ENCODE measurements at places on chromosomes 7 and 10.

- no peak for DNase-seq
These were observed 110.1 kb downstream of the TPST1 start for GRCh38 chr7:66315192-66315591.

GRCh38 chr10:125160856-125161706, 718 bp upstream of the CTBP2 start:
- DNase-seq = peak; percentile 93

DNA sequence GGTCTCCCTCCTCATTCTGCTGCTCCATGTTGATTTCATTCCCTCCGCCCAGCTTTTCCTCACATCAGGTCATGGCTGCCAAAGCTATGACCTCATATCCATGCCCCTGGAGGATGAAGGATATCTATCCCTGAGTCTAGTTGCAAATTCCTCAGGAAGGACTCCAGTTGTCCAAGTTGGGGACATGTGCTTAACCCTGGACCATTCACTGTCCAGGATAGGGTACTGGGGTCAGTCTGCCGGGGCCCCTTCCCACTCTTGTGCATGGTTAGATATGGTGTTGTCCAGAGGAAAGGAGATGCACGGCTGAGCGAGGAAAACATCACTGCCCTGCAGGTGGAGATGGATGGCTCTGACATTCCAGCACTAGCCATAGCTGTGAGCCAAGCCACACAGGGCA, 51.9 kb upstream of the COMTD1 start:
- DNase-seq = no peak

DNA sequence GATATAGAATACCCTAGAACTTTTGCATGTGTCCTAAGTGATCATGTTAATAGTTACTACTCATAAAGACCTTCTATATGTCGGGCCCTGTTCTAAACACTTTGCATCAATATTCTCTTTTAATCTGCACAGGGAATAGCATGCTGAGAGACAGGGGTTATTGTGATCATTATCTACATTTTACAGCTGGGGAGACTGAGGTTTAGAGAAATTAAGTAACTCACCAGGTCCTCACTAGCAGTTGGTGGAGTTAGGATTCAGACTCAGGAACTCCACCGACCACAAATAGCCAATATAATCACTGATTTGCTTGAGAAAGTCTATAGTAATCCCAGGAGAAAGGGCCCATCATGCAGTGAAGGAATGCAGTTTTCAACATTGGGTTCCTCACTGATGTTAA, 111.2 kb upstream of the ADO start:
- DNase-seq = no peak

GRCh38 chr10:131277969-131278368, 33.6 kb downstream of the TCERG1L start:
- DNase-seq = no peak

Measured in sigmoid colon (tissue), 7 donors.